Stimulated activated CD8-positive, alpha-beta memory T cell treated with anti-CD3 and anti-CD28 coated beads, Interleukin-15, amount 100 ng/mL, for 4 hours (primary cell): ENCODE measurements at places on chromosomes 3 and 15.

- DNase-seq, result no peak
Observed at GRCh38 chr15:88661761-88662556, 23.1 kb downstream of the ISG20 start.

DNA sequence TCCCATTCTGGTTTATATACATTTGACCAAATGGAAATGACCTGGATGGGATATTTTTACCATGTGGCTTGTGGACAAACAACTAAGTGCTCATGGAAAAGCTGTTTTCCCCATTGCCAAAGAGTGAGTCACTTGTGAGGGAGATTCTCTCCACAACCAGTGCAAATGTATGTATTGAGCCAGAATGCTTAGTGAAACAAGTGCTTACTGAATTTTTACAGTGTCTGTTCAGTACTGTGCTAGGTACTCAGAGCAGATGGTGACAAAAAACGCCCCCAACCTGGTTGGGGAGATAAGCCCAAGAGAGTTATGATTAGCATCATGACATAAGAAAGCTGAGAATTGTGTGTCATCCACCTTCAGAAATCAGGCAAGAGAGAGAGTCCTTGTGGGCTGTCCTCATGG, 2.3 kb downstream of the CHP1 start:
- DNase-seq, result no peak

DNA sequence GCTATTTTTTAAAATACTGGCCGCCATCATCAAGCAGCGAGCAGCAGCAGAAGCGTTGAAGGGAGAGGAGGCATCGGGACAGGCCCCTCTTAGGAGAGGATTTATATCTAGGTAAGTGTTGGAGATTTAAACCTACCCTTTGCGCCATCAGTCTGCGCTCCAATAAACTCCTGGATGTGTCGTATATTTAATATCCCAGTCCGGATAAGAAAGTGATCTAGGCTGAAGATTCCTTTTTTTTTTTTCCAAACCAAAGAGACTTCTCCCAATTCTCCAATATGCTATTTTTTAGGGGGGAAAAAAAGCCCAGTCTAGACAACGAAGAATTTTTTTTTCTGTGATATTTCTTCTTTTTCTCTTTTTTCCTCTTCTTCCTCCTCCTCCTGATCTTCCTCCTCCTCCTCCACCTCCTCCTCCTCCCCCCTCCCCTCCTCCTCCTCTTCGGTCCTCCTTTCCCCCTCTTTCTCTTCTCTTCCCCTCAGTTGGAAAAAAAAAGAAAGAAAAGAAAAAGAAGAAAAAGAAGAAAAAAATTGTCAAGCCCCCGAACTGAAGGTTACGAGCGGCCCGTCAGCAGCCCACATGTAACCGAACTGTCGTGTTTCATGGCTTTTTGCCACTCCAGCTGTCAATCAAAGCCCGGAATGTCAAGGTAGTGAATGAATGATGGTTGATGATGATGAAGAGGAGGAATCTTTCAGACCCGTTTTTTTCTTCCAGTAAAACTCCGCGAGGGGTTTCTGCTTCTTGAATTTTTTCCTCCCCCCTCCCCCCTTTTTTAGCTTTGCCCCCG, 835 bp downstream of the MEIS2 start:
- no peak for DNase-seq

GRCh38 chr3:53065841-53066480, 20.1 kb upstream of the SFMBT1 start:
- no peak for DNase-seq

GRCh38 chr15:70137967-70138366, 40.2 kb upstream of the TLE3 start:
- no peak for DNase-seq

DNA sequence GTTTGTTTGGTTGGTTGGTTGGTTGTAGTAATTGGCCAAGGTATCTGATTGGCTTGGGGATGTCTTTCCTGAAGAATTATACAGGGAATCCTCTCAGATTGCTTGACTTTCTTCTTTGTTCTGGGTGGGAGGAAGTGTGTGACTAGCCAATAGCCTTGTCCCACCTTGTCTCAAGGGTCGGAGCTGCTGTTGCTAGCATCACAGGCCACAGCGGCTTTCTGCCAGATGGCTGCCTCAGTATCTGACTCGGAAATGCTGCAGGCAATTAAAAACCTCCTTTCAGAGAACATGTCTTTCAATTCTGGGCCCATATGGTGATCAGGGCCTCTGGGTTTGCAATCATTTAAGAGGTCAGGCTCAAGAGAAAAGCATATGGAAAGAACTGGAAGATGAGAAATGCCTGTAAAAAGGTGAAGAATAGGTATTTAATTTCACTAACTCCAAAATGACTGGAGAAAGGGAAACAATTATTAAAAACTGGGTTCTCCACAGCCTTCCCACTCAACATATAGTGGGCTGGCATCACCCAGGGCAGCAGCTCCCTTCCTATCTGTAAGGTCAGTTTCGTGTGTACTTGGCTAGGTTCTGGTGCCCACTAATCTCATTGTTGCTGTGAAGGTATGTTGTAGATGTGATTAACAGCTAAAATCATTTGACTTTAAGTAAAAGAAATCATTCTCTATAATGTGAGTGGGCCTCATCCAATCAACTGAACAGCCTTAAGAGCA, 32.4 kb downstream of the TGFBR2 start:
- no peak for DNase-seq

GRCh38 chr15:101775136-101775535, 28.2 kb upstream of the OR4F6 start:
- DNase-seq, result no peak

DNA sequence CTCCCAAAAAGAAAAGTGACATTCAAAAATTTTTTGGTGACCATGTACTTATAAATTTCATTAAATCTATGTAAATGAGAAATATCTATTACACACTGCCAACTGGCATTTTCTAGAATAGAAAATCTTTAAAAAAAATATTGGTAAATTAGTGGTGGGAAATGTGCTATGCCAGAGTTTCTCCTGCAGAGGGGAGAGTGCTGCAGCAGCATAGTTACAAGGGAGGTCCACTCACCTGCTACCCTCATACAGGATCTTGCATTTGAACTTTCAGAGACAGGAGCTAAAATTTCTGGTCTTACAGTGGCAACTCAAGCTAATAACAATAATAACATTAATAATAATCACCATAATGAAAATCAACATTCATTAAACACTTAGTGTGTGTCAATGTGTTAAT, 459.6 kb downstream of the NSUN3 start:
- no peak for DNase-seq

GRCh38 chr3:181631901-181632300, 79.8 kb upstream of the SOX2 start:
- DNase-seq, result no peak

DNA sequence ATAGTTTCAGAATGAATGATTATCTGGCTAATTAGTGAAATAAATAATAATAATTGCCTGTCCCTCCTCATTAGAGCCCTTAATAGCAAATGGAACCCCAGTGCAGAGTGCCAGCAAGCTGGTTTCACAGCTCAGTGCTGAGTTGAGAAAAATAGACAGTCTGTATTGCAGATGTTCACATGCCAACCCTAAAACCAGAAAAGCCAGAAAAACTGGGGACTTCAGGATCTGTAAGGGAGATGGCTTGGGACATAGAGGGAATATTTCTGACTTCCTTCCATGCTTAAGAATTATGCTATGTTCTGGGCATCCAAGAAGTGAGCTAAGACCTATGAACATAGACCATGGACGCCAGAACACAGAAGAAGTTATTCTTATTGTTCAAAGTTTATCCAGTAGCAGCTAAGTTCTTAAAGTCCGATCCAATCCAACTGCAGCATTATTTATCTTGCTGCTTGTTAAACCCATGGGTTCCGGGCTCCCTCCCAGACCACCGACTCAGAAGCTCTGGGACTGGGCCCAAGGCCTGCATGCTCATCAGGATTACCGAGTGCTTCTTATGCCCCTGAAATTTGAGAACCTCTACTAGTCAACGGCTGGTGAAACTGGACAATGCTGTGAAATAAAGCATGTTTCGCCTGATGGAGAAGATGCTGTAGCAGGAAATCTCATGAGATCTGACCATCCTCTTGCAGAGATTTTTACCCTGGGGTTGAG, 158.3 kb downstream of the FOXB1 start:
- DNase-seq, result no peak

DNA sequence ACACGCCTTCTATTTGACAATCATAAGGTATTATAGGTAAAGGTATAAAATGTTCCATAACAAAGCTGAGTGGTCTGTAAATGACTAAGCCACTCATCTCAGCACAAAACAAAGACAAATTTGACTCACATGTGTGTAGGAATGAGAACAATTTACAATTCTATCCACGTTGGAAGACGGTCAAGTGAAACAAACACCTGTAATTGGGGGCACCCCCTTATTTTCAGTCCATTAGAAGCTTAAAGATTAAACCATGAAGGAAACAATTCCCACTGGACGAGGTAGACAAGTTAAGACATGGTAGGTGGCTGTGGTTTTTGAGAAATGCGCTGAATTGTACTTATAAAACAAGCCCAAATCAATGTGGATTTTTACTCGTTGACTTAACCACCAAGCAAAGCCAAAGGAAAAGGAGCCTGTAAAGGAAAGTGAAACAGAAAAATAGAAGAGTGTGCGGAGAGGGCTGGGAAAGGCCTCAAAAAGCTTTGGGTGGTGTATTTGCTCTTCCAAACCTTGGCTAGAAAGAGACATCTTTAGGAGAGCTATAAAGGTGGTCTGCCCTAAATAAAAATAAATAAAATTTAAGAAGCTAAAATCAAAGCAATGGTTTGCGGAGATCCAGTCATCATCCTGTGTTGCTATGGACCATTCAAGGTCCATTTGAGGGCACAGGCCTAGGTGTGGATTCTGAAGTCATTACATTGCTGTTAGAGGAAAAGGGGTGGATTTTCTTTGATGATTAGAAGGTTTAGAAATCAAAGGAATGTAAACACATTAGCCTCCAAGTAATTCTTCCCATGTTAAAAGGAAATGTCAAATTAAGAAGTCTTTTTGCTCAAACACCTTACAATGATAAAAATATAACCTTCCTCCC, 135.0 kb downstream of the TFG start:
- no peak for DNase-seq

GRCh38 chr15:29970402-29970695, 112.4 kb upstream of the GOLGA8J start:
- DNase-seq, result no peak

- DNase-seq, result no peak
Observed at GRCh38 chr3:60199306-60199705, 1051.9 kb downstream of the FHIT start.

DNA sequence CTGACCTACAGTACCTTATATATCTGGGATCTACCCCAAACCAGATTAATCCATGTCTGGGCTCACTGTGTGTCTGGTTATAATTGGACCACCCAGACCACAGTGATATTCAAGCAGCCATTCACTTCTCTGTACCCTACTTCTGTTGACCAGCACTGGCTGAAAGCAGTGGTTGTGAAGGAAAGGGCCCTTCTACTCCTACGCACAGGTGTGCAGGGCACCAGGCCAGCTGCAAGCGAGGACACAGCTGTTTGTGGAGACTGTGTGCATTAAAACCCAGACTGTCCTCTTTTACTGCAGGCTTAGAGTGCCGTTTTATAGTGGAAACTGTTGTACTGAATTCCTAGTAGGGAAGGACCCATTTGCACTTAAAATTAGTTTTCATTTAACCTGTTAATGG, 29.5 kb downstream of the CTDSPL start:
- no peak for DNase-seq
